RPMI8226 (cell line): ENCODE measurements at places on chromosomes 12 and 14.

DNA sequence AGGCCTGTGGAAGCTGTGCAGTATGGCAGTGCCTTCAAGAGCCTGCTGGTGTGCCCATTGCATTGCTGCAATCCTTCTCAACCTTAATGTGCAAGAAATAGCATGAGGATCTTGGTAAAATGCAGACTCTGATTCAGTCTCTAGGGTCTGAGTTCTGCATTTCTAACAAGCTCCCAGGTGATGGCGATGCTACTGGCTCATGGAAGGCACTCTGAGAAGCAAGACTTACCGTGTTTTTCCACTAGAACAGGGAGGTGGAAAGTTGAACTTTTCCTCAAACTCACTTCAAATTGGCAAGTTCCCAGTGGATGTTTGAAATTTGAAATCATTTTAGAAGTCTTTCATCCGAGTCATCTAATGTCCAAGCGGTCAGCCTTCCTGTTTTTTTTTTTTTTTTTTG lies 55.5 kb downstream of the MYRFL start:
- DNase-seq = peak; percentile 12

GRCh38 chr14:38583471-38583870 lies 327.6 kb upstream of the CLEC14A start:
- no peak for DNase-seq

- no peak for DNase-seq
These were observed 168.1 kb upstream of the DAAM1 start for GRCh38 chr14:59020382-59020781.

- peak; percentile 92 for DNase-seq
These were observed 2.0 kb upstream of the GAPDH start for GRCh38 chr12:6532051-6532926.

DNA sequence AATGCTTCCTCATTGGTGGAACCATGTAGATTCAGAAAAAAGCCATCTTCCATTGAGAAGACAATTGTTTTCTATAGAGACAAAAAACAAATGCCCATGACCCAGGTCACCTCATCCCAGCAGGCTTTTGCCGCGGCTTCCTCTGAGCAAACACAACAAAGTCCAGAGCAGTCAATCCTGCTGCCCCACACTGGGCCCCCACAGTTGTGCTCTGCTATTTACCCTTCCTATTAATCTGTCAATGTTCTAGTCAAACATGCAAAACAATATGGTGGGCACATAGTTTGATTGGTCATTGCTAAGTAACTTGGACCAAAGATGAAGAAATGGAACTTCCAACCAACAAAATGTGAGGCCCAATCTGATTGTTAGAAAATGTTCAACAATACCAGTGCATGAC lies 20.7 kb downstream of the C12orf42 start:
- DNase-seq = no peak

- DNase-seq = no peak
These were observed 21.5 kb upstream of the SSTR1 start for GRCh38 chr14:38186216-38186615.

GRCh38 chr12:6450869-6451347 lies 934 bp upstream of the TAPBPL start:
- DNase-seq = no peak

DNA sequence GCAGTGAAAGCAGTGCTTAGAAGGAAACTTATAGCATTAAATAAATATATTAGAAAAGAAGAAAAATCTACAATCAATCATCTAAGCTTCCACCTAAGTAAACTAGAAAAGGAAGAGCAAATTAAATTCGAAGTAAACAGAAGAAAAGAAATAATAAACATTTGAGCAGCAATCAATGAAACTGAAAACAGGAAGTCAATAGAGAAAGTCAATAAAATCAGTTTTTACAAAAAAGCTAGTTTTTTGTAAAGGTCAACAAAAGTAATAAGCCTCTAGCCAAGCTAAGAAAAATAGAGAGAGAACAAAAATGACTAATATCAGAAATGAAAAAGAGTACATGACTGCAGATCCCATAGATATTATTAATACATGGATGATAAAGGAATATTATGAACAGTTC lies 34.2 kb upstream of the KTN1 start:
- DNase-seq = no peak

- DNase-seq = peak; percentile 43
These were observed 127.7 kb downstream of the SNAPC1 start for GRCh38 chr14:61889914-61890351.

DNA sequence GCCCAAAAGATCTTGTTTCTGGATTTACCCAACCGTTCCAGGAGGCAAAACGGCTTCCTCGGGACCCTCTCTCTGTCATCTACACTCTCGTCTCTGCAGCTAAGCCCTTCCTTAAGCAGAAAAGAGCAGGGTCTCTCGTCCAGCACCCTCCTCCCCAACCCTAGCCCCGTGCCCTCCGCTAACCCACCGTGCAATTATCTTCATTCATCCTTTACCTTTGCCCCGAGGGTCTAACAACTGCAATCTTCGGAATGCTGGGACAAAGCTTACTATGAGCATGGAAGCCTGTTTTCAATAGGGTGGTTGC lies 276 bp upstream of the BMAL2 start:
- no peak for DNase-seq

- DNase-seq = no peak
These were observed 363.7 kb downstream of the SOX5 start for GRCh38 chr12:23585782-23586163.

GRCh38 chr12:66331814-66332213 lies 29.5 kb downstream of the HELB start:
- no peak for DNase-seq

DNA sequence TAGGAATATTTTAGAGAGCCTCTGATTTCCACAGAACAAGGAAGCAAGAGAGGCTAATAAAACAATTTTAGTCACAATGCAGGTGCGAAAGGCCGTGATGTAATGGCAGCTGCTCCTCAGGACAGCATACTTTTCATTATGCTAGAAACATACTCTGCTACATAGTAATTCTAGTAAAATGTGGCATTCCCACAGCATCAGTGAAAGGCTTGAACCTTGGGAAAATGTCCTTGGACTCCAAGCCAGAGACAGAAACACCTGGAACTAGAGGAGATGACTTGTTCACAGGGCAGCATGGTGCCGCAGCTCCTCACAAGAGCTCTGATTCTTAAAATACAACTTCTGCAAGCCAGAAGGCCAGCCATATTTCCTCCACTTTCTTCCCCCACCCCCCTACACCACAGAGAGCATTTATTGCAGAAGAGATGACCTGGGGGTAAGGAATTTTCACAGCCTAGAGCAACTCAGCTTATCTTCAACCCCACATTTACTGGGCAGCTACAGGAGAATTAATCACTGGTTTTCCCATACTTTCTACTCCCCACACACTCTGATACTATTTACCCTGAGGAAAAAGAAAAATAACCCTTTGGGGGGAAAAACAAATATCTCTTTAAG lies 15.8 kb downstream of the ABCC9 start:
- DNase-seq = no peak

DNA sequence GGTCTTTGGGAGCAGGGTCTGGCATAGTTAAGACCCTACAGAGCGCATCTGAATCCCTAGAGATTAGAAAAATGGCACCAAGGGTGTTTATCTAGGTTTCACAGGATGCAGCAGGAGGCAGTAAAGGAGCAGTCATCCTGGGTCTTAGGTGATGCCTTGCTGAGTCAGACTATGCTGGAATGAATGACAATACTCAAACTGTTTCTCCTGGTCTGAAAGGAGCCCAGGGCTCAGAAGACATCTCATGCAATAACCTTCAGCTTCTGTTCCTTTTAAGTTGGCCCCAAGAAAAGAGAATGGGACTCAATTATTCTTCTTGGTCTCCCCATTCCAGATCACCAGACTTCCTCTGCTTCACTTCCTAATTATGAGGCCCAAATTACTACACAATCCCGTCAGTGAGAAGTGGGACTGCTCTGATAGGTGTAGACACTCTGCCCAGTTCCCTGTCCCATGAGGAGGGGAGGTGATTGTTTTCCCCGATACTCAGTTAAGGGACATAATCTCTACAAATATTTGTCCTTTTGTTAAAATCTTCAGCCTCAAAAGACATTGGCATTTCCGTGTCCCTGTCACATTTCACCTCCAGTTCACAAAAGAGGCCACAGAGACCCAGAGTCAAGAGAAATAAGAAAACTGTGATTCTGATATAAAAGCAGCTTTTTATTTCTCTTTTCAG lies 14.8 kb upstream of the APOF start:
- no peak for DNase-seq

GRCh38 chr14:25516838-25517237 lies 466.9 kb upstream of the STXBP6 start:
- no peak for DNase-seq

GRCh38 chr12:110084314-110085015 lies 36.1 kb upstream of the C12orf76 start:
- no peak for DNase-seq

GRCh38 chr12:32568228-32568627 lies 110.9 kb upstream of the DNM1L start:
- no peak for DNase-seq

DNA sequence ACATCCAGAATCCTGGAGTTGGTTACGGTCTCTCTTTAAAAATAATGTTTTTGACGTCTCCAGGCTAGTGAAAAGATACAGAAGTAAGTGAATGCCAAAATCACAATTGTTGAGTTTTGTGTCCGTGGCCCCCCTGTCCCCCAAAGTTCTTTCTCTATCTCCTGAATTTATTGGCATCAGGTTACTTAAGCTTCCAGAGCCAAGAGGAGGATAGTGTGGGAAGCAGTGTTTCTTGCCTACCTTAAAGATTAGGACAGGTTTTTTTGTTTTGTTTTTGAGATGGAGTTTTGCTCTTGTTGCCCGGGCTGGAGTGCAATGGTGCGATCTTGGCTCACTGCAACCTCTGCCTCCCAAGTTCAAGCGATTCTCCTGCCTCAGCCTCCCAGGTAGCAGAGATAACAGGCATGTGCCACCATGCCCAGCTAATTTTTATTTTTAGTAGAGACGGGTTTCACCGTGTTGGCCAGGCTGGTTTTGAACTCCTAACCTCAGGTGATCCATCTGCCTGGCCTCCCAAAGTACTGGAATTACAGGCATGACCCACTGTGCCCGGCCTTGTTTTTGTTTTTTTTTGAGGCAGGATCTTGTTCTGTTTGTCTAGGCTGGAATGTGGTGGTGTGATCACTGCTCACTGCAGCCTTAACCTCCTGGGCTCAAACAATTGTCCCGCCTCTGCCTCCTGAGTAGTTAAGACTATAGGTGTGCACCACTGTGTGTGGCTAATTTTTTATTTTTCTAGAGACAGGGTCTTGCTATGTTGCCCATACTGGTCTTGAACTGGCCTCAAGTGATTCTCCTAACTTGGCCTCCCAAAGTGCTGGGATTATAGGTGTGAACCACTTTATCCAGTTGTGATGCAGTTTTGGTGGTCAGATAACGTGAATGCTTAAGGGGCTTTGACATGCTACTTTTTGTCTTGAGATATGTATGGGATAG lies 5.4 kb downstream of the SRSF5 start:
- no peak for DNase-seq

DNA sequence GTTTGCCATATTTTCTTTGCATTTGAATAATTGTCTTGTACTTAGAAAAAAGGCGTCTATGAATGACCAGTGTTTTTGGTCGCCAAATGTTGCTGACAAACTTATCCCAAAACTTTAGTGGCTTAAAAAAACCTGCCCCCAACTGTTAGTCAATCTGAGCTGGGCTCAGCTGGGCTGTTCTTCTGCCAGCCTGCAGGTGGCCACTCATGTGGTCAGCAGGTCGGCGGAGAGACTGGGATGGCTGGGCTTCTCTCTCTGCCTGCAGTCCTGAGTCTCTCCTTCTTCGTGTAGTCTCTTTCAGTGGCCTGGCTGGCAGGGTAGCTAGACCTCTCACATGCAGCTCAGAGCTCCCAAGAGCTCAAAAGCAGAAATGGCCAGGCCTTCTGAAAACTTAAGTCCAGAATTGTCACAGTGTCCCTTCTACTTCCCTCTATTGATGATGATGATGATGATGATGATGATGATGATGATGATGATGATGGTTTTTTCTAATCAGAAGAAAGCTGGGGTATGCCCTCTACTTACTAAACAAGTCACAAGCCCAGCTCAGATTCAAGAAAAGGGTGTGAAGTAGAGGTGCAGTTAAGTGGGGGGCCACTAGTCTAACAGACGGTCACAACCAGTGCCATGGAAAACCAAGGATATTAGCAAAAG lies 87.9 kb downstream of the PTPN11 start:
- DNase-seq = no peak

- DNase-seq = no peak
These were observed 42.4 kb downstream of the TRIP11 start for GRCh38 chr14:91997492-91997891.

DNA sequence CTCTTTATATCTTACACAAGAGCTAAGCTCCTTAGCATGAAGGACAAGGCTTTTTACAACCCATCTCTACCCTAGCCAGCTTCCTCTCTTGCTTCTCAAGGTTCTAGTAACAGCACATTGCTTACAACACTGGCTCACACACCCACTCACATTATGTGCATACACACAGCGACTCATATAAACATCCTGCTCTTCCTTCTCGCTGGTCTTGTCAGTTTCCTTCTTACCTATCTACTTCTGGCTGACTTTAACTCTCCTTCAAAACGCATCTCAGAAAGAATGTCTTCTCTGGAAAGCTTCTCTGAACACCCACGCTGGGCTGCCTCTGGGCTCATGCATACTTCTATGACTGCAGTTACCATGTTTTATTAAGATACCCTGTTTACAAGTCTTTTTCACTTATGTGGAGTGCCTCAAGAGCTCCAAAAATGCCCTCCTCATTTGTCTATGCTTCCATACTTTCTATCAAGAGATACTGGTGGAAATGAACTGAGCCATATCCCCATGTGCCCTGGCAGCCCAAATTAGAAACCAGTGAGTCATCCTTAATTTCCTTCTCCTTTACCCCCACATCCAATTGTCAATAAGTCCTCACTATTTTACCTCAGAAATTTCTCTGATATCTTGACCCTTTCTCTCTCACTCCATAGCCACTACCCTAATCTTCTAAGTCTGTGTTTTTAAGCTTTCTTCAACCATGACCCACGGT lies 126.9 kb upstream of the KRAS start:
- no peak for DNase-seq

DNA sequence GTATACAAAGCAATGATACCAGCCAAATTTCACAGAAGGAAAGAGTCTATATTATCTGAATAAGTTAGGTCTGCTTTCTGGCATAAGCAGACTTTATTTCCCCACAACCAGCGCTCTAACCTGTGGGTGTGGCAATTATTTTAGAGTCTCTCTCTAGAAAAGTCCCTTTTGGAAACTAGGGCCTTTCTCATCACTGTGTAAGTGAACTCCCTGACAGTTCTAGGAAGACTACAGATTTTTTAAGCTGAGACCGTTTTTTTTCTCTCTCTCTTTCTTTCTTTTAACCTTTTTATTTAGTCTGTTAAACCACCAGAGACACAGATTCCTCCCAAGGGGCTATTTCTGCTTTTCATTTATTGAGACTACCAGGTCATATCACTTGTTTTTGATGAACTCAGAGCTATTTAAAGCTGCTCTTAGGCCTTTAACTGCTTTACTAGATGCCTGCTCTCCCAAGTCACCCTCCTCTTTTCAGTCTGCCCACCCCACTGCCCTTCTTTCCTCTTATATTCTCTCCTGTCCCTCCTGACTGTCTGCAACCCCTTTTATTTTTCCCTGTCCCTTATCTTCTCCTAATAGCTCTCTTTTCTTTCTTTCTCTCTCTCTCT lies 69.2 kb upstream of the ARHGAP5 start:
- no peak for DNase-seq

DNA sequence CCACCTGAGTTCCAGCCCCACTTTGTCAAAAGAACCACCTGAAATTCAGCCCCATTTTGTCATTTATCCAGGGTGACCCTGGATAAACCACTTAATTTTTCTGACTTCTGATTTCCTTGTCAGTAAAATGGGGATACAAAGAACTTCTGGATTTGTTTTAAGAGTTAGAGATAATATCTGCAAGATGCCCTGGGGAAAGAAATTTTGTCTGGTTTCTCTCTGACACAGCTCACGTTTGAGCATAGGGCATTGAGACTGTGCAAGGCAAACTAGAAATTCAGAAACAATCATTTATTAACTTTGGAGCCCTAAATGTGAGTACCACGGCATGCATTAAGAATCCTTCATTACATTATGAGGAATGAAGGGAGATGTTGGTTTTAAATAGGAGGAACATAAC lies 37.2 kb downstream of the TMTC2 start:
- no peak for DNase-seq
